Fibroblast of lung (primary cell): ENCODE measurements at places on chromosomes 11 and 22.

GRCh38 chr22:33883961-33884808 is 36.1 kb downstream of the LARGE1 start:
- DNase-seq = no peak

- DNase-seq = no peak
These were observed 587.2 kb downstream of the BUD13 start for GRCh38 chr11:116185551-116185950.

DNA sequence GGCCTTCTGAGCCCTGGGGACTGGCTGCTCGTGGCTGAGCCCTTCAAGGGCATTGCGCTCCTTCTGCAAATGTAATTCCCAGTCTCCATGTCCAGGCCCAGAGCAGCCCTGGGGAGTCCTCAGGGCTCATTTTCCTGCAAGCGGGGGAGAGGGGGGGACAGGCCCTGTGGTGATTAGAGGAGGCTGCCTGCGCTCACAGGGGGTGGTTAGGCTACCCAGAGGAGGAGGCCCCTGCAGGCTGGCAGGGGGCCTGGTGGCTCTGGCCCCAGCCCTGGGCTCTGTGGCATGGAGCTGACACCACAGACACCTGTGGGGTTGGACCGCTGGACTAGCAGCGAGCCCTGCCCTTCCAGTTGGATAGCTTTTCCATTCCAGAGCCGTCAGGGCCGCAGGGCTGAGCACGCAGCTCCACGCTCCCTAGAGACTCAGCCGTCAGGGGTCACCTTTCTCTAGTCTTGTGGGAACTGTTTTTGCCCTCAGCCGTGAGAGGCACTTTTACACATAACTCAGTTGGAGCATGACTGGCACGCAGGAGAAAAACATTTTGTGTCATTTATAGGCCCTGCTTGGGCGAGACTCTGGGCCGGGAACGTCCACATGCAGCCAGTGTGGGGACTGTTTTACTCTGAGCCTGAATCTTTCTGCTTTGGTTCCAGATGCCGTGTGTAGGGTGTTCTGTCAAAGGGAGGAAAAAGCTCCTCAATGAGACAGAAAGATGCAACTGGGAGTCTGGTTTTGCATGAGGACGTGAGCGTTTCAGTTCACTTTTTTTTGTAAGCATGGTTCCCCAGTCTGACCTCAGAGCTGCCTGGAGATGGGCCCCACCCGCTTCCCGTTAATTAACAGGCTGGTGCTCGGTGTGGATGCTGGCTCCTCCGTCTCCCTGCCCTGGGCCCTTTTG is 58.1 kb downstream of the LRP5 start:
- DNase-seq = peak; percentile 12

GRCh38 chr11:74485868-74486267 is 7.7 kb downstream of the LIPT2 start:
- no peak for DNase-seq

DNA sequence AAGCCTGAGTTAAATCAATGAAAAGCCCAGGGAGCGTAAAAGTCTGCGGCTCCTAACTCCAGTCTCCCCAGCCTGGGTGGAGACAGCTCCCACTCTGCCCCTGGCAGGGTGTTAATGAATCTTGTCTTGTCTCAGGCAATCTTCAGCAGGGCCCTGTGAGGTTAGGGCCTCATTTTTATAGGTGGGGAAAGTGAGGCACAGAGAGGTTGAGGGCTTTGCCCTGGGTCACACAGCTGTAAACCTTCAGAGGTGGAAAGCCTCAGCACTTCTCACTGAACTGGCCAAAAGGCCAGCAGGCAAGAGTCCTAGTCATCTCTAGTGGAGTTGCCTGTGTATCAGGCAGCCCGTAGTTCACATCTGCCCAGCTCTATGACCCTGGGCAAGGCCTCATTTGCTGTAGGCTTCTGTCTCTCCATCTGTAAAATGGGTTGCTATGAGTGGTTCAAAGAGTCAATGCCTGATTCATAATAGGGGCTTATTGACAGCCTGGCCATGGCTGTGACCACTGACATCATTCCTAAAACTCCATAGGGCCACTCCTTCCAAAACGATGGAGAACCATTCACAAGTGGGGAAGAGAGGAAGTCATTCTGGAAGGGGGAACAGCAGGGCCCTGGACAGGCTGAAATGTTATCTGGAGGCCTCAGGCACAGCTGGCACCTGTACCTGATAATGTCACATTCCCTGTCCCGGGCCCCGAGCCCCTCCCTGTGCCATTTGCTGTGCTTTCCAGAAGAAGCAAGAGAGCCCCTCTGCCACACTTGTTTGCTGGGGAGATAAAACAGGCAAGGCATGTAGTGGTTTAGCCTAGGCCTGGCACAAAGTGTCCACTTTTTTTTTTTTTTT is 6.0 kb downstream of the CBX7 start:
- DNase-seq = no peak

GRCh38 chr11:114180301-114181055 is 115.7 kb upstream of the NNMT start:
- peak; percentile 53 for DNase-seq

- DNase-seq = no peak
These were observed 227.1 kb downstream of the CEP164 start for GRCh38 chr11:117554601-117555333.

DNA sequence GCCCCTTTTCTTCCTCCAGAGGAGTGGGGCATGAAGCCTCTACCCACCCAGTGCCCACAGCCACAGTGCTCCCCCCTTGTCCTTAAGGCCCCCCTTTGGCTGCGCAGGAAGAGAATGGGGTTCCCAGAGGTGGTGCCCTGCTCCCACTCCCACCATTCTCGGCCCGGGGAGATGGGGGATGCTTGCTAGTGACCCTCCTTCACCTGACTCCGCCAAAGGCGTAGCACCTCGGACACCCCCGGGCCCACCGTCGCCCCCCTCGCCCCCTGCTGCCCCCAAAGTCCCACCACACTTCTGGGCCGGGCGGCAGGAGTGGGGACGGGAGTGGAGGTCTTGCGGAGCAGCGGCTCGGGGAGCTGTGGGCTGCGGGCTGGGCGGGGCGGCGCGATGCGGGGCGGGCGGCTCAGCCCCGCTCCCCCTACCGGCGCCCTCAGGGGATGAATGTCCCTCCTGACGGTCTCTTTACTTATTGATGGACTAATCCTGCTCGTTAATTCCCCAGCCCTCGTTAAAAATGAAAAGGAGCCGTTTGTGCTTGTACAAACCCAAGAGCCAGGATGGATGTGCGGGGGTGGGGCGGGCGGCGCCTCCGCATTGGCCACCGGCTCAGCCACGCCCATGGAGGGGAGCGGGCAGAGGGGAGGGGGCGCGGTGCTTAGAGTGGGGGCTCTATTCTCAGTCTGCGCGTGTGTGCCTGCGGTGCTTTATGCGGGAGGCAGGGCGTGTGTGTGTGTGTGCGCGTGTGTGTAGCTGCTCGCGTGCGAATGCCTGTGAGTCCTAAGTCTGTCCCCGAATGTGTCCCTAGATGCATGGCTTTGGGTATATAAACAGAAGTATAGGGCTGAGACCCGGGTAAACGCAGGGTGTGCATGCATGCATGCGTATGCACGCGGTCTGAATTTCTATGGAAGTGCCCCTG is 25.6 kb downstream of the SYT7 start:
- no peak for DNase-seq

GRCh38 chr22:46914916-46915894 is 152.8 kb downstream of the TBC1D22A start:
- no peak for DNase-seq

DNA sequence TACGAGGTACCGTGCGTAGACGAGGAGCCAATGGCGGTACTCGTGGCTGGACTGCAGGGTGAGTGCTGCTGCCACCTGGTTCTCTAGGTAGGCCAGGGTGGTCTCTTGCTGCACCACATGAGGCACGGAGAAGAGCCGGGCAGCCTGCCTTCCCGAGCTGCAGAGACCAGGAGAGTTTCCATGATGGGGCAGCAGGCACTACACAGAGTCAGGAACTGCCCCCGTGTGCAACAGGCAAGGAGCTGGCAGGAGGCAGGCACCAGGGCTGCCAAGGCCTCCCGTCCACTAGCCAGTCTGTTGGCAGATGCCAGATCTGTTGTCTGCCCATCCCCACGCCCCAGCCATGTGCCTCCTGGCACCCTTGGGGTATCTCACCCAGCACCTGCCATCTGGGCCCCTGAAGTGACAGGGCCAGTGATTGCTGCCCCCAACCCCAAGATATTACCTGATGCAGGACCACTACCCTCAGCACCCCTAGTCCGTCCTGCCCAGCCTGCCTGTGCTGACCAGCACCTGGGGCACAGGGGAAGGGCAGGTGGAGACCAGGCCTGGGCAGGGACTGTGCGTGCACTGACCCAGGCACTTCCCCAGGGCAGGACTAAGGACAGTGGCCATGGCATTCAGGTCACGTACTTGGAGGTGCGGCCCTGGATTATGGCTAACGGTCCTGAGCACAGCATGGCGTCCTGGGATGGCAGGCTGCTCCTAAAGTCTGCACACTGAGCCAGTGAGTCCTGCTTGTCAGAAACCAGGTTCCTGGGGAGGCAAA is 62.0 kb upstream of the CLTCL1 start:
- no peak for DNase-seq

GRCh38 chr11:69333879-69334278 is 39.9 kb downstream of the MYEOV start:
- DNase-seq = no peak

GRCh38 chr11:62600367-62601121 is 1.1 kb downstream of the MTA2 start:
- no peak for DNase-seq

- DNase-seq = no peak
These were observed 46.0 kb upstream of the GRAMD1B start for GRCh38 chr11:123384116-123384515.

DNA sequence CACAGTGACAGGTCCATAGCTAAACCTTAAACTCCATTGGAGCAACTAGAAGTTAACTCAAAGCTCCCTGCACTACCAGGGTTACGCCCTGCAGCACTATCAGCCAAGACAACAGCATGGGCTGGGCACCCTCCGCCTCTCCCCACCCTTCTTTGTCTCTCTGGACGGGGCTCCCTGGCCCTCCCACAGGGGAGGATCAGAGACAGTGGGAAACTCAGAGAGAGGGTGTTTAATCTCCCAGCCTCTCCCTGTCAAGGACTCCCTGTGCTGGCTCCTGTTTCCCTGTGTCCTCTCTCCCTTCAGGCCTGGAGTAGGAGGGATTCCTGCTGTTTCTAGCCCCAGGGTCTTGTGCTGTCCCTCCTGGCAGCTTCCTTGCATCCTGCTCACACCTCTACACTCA is 56.9 kb upstream of the CSNK2A3 start:
- DNase-seq = no peak

DNA sequence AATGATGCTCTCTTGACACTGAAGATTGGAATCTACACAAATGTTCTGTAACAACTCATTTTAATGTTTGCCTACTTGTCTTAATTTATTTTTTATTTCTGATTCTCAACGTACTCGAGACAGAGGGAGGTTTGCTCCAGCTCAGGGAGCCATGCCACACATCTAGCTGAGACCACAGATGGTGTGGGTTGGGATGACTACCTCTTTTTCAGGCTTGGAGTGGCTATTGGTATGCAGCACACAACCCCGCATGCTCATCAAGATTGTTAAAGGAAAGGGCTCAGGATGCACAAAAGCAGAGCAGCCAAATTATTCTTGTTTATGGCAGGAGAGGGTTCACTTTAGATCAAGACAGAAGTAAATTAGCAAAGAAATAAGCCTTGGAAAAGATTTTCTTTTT is 424.5 kb downstream of the OPCML start:
- no peak for DNase-seq

DNA sequence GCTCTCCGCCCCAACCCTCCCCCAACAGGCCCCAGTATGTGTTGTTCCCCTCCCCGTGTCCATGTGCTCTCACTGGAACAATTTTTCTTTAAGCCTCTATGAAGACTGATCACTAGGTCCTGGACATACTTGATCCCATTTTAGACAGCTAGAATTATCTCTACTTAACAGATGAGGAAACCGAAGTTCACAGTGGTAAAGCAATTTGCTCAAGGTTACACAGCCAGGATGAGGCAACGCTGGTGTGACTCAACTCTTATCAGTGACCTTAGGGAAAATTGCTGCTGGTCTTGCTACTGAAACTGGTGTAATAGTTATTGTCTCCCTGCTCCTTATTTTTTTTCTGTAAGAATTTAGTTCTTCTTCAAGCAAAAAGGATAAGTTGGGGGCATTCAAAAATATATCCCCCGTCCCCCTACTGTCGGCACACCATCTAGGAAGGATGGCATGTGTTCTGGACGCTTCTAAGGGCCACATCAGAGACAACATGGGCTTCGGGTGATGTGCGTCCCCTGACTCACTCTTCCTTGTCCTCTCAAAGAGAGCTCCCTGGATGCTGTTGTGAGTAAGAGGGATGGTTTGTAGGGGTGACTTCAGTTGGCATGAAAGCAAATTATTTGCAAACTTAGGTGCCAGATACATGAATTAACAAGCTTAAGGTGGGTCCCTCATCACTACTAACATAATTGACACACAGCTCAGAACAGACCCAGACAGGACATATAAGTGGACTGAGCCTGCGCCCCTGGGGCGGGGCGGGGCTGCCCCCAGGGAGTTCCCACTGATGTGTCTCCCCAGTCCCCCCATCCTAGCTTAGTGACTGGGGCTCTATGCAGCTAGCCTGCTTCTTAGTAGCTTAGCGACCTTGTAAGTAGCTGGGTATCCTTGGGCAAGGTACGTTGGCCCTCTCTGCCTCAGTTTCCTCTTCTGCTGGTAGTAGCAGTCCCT is 23.6 kb upstream of the ALX4 start:
- DNase-seq = peak; percentile 10

DNA sequence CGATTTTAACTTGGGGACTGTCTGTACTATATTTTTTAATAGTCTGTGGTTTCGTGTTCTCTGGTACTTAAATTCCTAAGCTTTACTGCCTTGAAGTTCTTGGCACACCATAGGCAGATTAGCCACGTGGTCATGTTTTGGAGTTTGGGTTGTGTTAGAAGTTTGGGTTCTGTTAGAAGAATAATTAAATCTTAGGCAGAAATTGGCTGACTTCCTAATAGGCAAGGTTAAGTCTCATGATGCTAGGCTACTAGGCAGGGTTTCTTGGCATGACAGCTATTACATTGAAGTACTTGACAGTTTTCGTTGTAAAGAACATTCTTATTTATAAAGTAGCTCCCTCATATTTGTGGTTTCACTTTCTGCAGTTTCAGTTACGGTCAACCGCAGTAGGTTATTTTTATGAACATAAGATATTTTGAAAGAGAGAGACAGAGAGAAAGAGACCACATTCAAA is 30.0 kb upstream of the MMP7 start:
- DNase-seq = peak; percentile 97

- peak; percentile 14 for DNase-seq
These were observed 46.9 kb downstream of the MSANTD4 start for GRCh38 chr11:105975128-105975527.

DNA sequence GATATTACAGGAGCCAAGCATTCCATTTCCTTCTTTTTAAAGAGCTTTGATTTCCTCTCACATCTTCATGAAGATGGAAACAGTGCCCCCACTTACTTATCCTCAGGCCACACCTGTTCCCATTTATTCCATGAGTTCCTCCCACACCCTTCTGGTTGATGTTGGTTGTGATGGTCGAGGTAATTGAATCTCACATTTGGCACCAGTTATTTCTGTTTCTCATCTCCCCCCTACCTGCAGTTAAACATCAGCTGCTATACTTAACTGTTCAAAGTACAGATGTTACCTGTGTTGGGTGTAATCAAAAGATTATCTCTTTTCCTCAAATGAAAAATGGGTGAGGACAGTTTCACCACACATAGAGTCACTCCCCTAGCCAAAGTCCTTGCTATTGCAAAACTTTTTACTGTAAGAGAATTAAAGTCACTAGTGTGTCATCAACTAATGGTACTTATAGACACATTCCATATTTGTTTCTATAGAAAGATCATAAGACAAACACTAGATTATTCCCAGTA is 1.9 kb downstream of the TMEM45B start:
- no peak for DNase-seq
